ENCODE measurements at places on chromosomes 4 and X. TPM values are rescaled to one million over a fixed set of nuclear protein-coding genes. Genes with fewer than 3 reads are reported as not detected.

Gene PAGE5
- not detected for polyA plus RNA-seq

Gene ABLIM2
- 6.2 TPM for polyA plus RNA-seq

- no peak for DNase-seq
These were observed 13.8 kb downstream of the PNMA6E start for GRCh38 chrX:153387345-153387744.

GRCh38 chrX:72376124-72376523 is 70.4 kb upstream of the CITED1 start:
- no peak for DNase-seq

- DNase-seq = no peak
These were observed 38.8 kb downstream of the SEC31A start for GRCh38 chr4:82851885-82852750.

Measured in left renal cortex interstitium (tissue), 4 donors.